Cardiac septum (tissue), 1 donor: ENCODE measurements at places on chromosomes 4 and X. TPM values are rescaled to one million over a fixed set of nuclear protein-coding genes. Genes with fewer than 3 reads are reported as not detected.

The BRCC3 gene
- total RNA-seq: 15.6 TPM

The CDKL2 gene
- 0.70 TPM for total RNA-seq

The SPANXB1 gene
- total RNA-seq: not detected

- DNase-seq: no peak
These were observed 57.1 kb downstream of the TNIP2 start for GRCh38 chr4:2698951-2699505.

DNA sequence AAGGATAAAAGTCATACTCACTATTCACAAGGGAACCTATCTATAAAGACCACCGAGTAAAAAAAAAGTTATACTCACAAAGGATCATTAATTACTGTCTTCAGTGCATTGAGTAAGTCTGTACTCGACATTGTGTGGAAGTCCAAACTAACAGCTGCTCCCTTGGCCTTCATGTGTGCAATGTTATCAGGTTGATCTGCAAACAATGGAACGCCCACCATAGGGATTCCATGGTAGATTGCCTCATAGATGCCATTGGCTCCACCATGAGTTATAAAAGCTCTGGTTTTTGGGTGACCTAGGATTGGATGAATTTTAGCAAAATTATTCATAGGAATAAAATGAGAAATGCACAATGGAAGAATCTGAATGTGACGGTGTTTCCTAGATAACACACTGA lies 10.6 kb downstream of the UGT2B4 start:
- DNase-seq: no peak

- no peak for DNase-seq
These were observed 43.1 kb downstream of the ATRX start for GRCh38 chrX:77742788-77743476.

DNA sequence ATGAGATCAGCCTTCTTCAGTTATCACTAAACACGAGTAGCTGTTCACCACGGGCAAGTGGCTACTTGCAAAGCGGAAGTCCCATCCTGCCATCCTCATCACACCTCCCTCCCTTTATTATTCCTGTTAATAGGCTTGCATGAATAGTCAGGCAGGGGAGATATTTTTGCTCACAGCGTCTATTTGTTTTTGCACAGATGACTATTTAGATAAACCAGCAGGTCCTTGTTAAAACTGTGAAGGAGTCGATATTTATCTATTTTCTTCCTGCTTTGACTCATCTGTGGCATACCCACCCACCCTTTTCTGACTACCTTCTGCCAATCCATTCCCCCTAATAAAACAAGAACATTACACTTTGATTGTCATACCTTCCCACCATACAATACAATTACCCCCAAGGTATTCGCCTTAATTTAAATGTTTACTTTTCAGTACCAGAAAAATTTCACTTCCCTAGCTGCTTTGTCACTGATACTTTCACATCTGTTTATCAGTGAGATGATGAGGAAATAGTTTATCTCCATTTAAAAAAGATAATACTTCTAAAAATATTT lies 96.6 kb upstream of the BANK1 start:
- no peak for DNase-seq
